ENCODE measurements at places on chromosomes 5 and 9.
A peak's percentile ranks its signal among the peaks of the same experiment; 100 is the strongest.

DNA sequence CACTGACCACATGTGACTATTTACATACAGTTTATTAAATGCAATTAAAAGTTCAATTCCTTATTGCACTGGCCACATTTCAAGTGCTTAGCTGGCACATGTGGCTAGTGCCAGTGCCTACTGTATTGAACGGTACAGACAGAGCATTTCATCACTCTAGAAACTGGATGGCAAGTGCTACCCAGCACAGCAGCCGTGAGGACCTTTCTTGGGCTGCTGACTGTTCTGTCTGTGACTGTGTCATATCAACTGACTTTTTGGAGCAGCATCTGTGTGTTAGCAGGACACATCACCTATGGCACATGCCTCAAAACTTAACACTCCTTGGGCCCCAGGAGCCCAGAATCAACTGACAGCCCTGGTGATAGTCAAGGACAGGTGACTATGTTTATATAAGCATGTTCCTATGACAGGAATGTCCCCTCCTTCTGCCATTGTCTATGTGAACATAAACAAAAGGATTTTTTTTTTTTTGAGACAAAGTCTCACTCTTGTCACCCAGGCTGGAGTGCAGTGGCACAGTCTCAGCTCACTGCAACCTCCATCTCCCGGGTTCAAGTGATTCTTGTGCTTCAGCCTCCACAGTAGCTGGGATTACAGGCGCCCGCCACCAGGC lies 8.9 kb downstream of the IRF1 start:
- no peak for DNase-seq

DNA sequence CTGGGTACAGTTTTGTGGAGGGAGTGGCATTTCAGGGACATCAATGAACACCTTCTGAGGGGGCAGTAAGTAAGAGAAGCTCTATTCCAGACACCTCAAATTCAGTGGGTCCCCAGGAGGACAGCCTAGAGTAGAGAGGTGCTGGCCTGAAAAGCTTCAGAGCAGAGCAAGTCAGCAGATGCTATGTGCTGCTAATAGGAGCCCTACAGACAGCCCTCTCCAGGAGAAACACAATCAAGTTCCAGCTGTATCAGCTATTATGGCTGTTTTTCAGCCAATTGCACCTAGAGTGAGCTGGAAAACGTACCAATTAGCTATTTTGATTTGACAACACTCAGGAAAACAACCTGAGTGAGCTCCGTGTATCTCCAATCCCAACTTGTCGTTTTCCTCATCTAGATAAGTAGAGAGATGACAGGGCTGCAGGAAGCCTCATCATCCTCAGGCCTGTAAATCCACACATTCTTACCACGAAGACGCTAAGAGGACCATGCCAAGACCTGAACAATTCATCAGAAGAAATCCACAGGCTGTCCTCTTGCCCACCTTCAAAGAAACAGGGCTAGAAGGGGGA lies 104.9 kb downstream of the PIK3R1 start:
- no peak for DNase-seq

GRCh38 chr5:74290634-74291241 lies 349.8 kb downstream of the ENC1 start:
- DNase-seq, result no peak

- DNase-seq, result peak; percentile 71
Measured at GRCh38 chr5:169805527-169805934, 168.5 kb downstream of the DOCK2 start.

- DNase-seq, result peak; percentile 20
Measured at GRCh38 chr5:141492168-141492885, 3.4 kb downstream of the PCDHGC5 start.

DNA sequence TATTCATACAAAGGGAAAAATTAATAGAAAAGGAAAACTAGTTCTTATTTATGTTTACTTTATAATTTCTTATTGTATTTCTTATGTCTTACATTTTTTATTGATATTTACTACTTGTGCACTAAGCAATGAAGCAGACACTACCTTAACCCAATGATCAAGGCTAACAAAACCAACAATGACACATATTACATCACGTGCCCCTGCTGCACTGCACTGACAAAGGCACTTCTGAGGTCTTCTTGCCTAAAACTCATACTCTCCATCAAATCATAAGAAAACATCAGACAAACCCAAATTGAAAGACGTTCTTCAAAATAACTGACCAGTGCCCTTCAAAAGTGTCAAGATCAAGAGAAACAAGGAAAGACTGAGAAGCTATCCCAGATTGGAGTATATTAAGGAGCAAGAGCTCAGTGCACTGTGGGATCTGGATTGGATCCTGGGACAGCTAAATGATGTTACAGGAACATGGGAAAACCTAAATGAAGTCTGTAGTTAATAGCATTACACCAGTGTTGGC lies 230.9 kb downstream of the AUH start:
- DNase-seq, result no peak

GRCh38 chr5:108753877-108754276 lies 6.2 kb downstream of the FER start:
- DNase-seq, result no peak

DNA sequence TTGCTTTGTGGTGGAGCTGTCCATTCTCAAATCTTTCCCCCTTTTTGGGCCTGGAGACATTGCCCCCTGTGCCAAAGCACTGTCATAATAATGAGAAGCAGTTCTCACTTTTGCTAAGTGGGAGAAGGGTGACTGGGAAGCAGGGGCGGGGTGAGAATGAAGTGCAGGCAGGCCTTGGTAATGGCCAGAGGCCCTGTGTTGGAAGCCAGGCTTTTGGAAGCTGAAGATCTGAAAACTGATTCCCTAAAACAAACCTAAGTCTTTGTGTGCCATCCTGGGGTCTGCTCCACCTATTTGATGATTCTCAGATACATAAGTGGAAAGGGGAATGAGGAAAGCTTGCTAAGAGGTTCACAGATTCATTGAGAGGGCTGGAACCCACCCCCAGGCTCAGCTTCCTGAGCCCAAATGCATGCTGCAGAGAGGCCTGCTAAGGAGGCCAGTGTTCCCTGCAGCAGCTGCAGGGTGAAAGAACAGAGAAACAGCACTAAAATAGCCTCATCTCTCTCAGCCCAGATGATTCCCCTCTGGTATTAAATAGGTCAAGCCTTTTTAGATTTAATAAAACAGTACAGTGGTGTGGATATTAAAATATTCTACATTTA lies 75.0 kb downstream of the NSG2 start:
- no peak for DNase-seq

DNA sequence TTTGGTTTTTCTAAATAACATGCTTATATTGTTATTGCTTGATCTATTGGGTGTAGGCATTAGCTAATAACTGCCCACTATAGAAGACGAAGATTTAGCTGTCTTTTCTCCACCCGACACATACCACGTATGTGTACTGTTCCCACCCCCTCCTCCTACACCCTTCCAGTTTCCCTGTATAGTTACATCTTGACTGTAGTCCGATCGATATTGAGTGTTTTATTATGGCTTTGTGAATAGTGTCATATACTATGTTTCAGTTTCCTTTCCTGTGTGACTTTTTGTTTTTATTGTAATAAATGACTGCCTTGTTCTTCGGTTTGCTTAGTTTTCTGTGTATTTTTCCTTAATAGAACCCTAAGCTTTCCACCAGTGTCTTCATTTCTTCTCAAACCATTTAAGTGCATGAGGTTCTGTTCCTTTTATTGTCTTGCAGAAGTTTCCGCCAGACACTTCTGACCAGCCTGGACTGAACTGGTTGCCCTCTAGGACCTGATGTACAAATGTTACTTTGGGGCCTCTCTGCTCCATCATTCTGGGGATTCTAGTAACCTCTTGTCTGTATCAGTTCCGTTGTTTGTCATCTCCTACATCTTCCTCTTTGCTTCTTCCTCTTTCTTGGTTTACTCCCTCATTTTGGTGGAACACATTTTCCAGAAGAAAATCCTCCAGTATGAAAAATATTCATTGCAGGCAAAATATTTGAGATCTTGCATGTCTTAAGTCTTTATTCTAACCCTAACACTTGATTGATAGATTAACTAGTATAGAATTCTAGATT lies 61.8 kb downstream of the PRKACG start:
- DNase-seq, result no peak

DNA sequence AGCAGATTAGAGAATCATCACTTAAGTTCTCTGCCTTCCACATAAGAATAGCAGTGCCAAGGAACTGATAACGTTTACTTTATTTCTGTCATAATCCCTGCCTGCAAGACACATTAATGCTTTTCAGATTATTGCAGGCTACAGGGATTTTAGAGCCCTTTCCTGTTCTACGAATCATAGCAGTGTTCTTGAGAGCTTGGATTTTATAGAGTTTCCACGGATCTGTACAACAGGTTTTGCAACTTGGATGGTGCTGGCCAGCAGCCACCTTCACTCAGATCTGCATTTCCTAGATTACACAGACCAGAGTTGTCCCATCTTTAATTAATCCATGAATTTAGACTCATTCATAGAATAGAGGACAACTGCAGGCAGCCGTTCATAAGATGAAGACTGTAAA lies 38.1 kb downstream of the SLC12A2 start:
- DNase-seq, result no peak

GRCh38 chr5:107458322-107458721 lies 212.4 kb downstream of the EFNA5 start:
- no peak for DNase-seq

- DNase-seq, result no peak
Measured at GRCh38 chr9:38092200-38092524, 23.1 kb upstream of the SHB start.

GRCh38 chr9:134477927-134478326 lies 151.7 kb downstream of the RXRA start:
- DNase-seq, result no peak

DNA sequence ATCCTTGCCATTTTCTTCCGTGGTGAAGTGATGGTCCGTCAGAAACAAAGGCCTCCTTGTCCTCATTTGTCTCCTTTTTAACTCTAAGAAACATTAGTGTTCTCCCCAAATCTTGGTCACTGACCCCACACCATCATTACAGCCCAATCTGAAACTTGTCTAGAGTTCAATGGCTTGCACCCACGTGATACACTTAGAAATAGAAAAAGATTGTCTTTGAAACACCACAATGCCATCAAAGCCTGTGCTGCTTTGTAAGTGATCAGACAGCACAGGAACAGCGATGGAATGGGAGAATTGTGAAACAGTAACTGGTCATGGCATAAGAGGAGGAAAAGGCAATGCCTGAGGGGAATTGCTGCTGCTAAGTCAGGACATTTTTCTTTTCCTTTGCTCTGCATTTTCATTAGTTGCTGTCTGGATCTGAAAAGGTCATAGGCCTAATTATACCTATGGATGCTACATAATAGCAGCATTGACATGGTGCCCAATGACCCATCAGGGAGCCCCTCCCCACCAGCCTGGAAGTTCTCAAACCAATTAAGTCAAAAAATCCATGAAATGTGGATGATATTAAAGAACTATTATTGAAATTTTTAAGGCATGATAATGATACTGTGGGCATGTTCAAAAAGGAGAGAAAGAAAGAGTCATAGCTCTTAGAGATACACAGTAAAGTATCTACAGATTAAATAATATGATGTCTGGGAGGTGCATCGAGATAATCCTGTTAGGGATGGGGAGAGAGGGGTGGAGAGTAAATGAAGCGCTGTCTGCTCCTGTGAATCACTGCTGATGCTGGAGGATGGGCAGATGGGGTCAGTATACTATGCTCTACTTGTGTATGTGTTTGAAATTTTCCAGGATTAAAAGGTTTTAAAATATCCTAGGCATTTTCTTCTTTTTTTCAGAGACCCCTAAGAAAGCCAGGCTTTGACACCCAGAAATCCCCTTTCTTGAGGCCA lies 83.6 kb downstream of the ENC1 start:
- no peak for DNase-seq

DNA sequence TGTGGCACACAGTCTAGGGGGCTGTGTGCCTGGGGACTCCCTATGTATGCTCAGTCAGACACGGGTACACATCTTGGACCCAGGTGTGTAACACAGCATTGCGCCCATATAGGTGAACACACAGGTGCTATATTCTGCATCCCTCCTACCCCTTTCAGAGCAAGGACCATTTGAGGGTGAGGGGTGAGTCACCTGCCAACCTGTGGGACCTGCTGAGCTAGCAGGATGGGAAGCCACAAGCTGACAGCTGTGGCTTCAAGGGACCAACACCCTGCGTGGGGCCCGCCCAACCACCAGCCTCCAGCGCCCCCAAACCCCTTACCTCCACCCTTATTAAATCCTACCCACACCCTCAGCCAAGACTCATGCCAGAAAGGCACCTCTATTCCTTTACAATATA lies 14.6 kb upstream of the AQP7 start:
- DNase-seq, result peak; percentile 53

DNA sequence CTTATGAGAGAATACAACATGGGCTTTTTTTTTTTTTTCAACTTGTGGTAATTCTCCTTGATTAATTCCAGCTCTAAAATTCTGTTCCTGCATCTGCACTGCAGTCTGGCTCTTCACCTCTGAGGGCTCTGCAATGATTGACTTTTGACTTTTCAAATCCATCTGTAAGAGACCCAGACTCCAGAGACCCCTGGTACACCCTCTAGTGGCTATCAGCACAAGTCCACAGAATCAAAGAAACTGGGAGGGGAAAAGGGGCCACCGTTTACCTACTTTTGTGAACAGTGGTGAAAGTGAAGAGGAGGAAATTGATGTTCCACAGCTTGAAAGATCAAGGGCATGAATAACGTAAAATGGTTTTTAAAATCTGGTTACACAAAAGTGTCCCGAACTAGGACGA lies 151.6 kb downstream of the SLIT3 start:
- no peak for DNase-seq

GRCh38 chr9:27565696-27566095 lies 7.6 kb downstream of the C9orf72 start:
- DNase-seq, result no peak

- no peak for DNase-seq
Measured at GRCh38 chr9:85040821-85041465, 371.4 kb downstream of the NTRK2 start.

- no peak for DNase-seq
Measured at GRCh38 chr9:104082168-104082567, 11.9 kb upstream of the SMC2 start.

DNA sequence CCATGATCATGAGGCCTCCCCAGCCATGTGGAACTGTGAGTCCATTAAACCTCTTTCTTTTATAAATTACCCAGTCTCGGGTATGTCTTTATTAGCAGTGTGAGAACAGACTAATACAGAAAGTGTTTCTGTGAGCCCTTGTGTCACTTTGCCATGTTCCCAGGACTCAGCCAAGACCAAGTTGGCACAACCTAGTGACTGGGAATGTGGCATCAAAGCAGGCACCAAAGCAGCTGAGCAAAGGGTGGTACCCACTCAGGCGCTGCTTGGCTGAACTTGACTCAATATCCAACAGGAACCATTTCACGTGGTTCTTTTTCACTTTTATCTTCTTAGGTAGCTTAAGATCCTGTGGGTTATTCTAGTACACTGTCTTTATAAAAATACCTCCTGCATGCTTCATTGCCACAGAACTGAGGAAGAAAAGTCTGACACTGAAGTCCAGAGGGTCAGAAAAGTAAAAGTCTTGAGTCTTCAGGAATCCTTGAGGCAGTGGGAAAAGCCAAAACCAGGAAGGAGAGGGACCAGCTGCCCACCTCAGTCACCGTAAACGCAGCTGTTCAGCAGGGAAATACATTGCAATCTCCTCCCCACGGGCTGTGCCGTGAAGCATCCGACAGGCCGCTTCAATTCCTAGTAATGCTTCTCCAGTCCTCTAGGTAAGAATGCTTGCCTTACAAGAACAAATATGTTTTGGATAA lies 90.5 kb upstream of the RETREG1 start:
- DNase-seq, result no peak

Measured in stimulated activated CD4-positive, alpha-beta T cell treated with anti-CD3 and anti-CD28 coated beads, Interleukin-4, amount 100 ng/mL, for 4 hours (primary cell).